ENCODE measurements at places on chromosomes 11 and 22. TPM values are rescaled to one million over a fixed set of nuclear protein-coding genes. Genes with fewer than 3 reads are reported as not detected.

INSC gene
- total RNA-seq, result not detected

DENND5A gene
- total RNA-seq, result 30.8 TPM

KCNJ11 gene
- total RNA-seq, result 93.2 TPM

MOGAT2 gene
- not detected for total RNA-seq

C1QTNF5 gene
- 5.3 TPM for total RNA-seq

APOL3 gene
- 15.3 TPM for total RNA-seq

ACR gene
- 0.64 TPM for total RNA-seq

SNX32 gene
- not detected for total RNA-seq

RPS25 gene
- 1,212 TPM for total RNA-seq

RASL10A gene
- total RNA-seq, result 1.2 TPM

VEGFB gene
- 125 TPM for total RNA-seq

GNG3 gene
- total RNA-seq, result not detected

MYOD1 gene
- 95.7 TPM for total RNA-seq
